Osteocyte (in vitro differentiated cells): ENCODE measurements at places on chromosomes 3 and 15. TPM values are rescaled to one million over a fixed set of nuclear protein-coding genes. Genes with fewer than 3 reads are reported as not detected.

DNA sequence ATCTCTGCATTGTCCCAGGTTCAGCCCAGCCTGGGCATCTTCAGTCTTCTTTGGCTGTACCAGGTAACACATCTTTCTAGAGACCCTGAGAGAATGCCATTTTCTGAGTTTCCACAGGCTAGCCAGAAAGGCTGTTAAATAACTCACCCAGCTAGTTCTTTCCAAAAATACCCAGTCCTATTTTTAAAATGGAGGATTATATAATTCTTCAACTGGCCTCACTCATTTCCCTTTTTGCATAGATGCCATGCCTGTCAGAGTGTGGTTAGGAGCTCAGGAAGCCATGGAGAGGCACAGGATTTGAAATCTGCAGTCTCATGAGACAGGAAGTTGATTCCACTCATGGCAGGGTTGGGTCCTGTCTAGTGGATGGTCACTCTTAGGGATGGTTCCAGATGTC is 39.8 kb downstream of the CEMIP start:
- DNase-seq: no peak
- H3K27me3 ChIP-seq: no peaks in the 10 kb centered on the region
- H3K27ac ChIP-seq: peak overlapping the region; percentile 46
- no peak overlapping the region for H3K4me3 ChIP-seq
- peaks cover 93% of the 10 kb centered on the region for H3K36me3 ChIP-seq

- DNase-seq: no peak
- no peaks in the 10 kb centered on the region for H3K36me3 ChIP-seq
- H3K4me3 ChIP-seq: no peak overlapping the region
- no peaks in the 10 kb centered on the region for H3K4me1 ChIP-seq
Measured at GRCh38 chr3:18761530-18761929, 336.4 kb upstream of the SATB1 start.

DNA sequence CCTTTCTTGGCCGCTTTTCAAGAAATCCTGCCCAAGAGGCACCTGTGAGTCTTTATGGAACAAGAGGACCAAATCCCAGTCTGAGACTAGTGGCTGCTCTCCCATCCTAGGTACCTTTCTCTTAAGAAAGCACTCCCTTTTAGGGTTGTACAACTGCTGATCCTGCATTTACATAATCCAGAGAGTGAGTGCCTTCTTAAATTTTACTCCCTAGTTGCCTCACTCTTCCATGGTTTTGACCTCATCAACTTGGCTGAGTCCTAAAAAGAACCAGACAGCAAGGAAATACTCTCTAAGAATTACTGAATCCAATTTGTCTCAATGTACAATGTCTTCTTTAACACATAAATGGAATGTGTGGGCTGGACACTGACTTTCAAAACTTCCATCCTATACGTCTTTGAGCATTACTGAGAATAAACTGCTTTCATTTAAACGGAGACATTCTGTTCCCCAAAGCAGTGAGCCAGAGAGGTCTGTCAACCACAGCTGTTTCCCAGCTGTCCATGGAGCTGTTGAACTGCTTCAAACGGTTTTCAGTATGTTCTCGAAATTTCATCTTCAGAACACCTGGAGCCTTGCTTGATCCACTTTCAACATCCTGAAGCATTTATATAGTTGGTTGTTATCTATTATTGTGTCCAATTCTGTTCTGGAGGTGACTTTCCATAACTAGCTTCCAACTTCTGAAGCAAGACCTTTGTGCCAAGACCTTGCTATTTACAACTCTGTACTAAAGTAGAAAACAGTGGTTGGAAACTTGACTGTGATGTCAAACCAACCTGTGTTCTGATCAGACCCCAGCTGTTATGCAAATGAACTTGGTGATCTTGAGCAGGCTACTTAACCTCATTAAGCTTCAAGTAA is 179.1 kb downstream of the SLC9A9 start:
- H3K4me3 ChIP-seq: no peak overlapping the region
- H3K4me1 ChIP-seq: peaks cover 2% of the 10 kb centered on the region
- H3K36me3 ChIP-seq: no peaks in the 10 kb centered on the region
- peaks cover 61% of the 10 kb centered on the region for H3K27me3 ChIP-seq

- H3K4me1 ChIP-seq: peaks cover 20% of the 10 kb centered on the region
- H3K36me3 ChIP-seq: no peaks in the 10 kb centered on the region
- no peaks in the 10 kb centered on the region for H3K27me3 ChIP-seq
- H3K4me3 ChIP-seq: no peak overlapping the region
Measured at GRCh38 chr3:27542476-27542875, 58.3 kb upstream of the SLC4A7 start.

The AHSG gene
- total RNA-seq: not detected in 2 replicates
